ENCODE measurements at places on chromosomes 3 and 15.
A peak's percentile ranks its signal among the peaks of the same experiment; 100 is the strongest.

DNA sequence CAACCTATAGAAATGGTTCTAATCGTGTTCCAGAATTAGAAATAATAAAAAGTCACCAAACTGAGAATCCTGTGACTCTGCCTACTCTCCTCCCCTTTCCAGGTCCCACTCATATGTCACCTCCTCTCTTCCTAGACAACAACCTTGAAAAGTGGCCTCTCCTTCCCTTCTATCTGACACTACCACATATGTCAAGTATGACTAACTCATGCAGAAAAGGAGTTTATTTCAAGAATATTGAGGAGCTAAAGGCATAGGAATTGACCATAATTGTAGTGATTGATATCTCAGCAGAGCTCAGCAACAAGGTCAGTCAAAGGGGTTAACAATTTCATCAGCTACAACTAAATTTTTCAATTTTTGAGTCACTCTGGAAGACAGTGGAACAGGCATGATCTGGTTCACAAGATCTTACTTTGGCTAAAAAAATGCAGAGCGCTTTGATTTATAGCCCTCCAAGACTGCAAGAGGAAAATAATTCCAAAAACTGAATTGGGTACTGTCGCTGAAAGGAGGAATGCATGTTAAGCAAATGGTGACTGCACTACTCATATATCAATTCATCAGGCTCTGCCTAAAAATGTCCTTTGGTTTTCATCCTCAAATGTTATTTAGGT lies 160.6 kb upstream of the ARHGEF26 start:
- no peaks in the 10 kb centered on the region for H3K4me1 ChIP-seq
- DNase-seq, result no peak
- H3K27ac ChIP-seq, result no peak overlapping the region
- H3K4me3 ChIP-seq, result no peak overlapping the region
- no peaks in the 10 kb centered on the region for H3K27me3 ChIP-seq

DNA sequence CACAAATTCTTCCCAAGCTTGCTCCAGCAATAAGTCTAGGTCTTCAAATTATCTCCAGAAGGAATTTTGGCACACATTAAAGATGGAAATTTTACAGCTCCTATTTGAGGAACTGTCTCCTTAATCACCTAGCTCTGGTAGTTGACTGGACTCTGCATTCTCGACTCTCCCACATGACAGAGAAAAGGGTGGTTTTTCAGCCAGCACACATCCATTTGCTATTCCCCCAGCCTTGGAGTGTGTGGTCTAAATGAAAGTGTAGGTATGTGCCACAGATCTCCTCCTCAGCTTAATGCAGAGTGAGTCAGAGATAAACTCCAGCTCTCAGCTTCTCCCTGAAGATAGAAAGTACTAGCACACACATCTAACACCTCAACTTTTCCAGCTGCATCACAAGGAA lies 62.2 kb upstream of the ALCAM start:
- H3K4me3 ChIP-seq, result no peak overlapping the region
- H3K4me1 ChIP-seq, result no peaks in the 10 kb centered on the region
- H3K36me3 ChIP-seq, result no peaks in the 10 kb centered on the region
- no peak overlapping the region for H3K27ac ChIP-seq
- no peaks in the 10 kb centered on the region for H3K27me3 ChIP-seq

DNA sequence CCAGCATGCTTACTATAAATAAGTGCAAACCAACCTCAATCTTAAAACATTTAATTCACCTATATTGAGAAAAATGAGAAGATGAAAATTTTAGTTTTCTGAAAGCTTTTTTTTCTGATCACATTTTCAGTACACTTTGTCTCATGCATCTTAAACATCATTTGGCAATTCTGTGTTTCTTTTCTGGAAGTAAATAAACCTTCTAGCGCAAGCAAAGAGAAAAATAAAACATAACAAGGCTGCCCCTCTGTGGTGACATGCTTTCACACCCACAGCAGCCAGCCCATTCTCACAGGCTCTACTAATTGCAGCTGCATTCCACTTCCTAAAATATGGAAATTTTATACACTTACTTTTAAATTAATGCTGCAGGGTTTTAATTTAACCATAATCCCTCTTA lies 90.1 kb downstream of the NEK10 start:
- no peak overlapping the region for H3K27ac ChIP-seq
- H3K36me3 ChIP-seq, result no peaks in the 10 kb centered on the region
- H3K27me3 ChIP-seq, result no peaks in the 10 kb centered on the region
- H3K4me1 ChIP-seq, result no peaks in the 10 kb centered on the region
- no peak overlapping the region for H3K4me3 ChIP-seq

GRCh38 chr3:54533856-54534255 lies 394.0 kb downstream of the LRTM1 start:
- no peak for DNase-seq
- no peaks in the 10 kb centered on the region for H3K36me3 ChIP-seq

DNA sequence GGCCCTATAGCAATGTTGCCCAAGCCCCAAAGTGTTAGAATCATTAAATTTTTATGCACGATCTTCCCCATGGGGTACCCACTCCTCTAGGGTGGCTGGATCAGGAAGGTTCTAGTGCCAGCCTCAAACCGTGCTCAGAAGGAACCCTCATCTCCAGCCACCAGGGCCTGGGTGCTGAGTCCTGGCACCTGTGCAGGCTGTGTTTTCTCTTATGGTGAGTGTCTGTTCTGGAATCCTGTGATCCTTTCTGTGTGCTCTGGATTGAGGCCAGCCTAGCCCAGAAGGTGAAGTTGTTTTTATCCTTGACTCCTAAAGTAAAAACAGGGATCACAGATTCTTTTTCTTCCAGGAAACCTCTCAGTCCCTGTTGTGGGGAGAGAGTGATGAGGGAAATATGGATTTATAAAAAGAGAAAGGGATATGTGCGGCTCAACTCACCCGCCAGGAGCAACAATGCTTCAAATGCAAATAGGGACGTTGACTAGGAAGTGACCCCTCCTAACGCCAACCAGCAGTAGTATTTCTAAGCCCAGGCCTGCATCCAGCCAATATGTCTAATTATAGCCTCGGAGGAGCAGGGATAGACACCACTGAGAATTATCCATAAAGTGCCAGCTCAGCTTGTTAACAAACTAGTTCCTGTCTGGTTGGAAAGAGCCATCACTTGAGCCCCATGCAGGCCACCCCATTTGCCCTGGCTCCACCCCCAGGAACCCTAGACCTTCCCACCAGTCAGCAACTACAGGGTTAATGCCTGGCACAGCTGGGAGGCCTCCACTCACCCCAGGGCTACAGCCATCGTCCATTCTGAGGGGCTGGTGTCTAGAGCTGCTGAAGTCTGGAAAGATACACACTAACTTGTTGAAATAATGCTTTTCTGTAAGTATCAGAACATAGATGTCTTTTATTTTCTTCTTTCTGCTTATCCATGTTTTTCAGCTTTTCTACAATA lies 513.5 kb upstream of the PROK2 start:
- no peaks in the 10 kb centered on the region for H3K36me3 ChIP-seq
- H3K27ac ChIP-seq, result no peak overlapping the region
- no peak overlapping the region for H3K4me3 ChIP-seq
- H3K27me3 ChIP-seq, result no peaks in the 10 kb centered on the region
- no peak for DNase-seq

- DNase-seq, result no peak
- no peaks in the 10 kb centered on the region for H3K36me3 ChIP-seq
- peaks cover under 1% of the 10 kb centered on the region for H3K27me3 ChIP-seq
- H3K4me1 ChIP-seq, result peaks cover 4% of the 10 kb centered on the region
- no peak overlapping the region for H3K27ac ChIP-seq
These were observed 5.7 kb downstream of the ESYT3 start for GRCh38 chr3:138440121-138440521.

GRCh38 chr3:133283958-133284807 lies 115.7 kb upstream of the BFSP2 start:
- no peak for DNase-seq
- no peaks in the 10 kb centered on the region for H3K36me3 ChIP-seq
- H3K4me3 ChIP-seq, result no peak overlapping the region
- H3K4me1 ChIP-seq, result no peaks in the 10 kb centered on the region
- H3K27ac ChIP-seq, result no peak overlapping the region
- no peaks in the 10 kb centered on the region for H3K27me3 ChIP-seq

DNA sequence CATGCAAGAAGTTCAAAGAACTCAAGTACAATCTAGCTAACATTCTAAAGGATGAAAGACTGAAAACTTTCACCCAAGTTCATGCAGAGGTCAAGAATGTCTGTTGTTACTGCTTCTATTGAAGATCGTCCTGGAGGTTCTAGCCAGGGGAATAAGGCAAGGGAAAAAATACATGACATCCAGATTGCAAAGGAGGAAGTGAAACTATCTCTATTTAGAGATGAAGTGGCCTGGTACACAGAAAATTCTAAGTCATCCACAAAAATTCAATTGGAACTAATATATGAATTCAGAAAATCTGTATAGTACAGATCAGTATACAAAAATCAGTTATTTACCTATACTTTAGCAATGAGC lies 693.0 kb downstream of the NR2F2 start:
- no peak overlapping the region for H3K27ac ChIP-seq
- no peak for DNase-seq

GRCh38 chr3:145490088-145491048 lies 670.6 kb downstream of the PLOD2 start:
- no peaks in the 10 kb centered on the region for H3K4me1 ChIP-seq
- DNase-seq, result no peak
- no peaks in the 10 kb centered on the region for H3K27me3 ChIP-seq
- no peak overlapping the region for H3K4me3 ChIP-seq

- H3K27me3 ChIP-seq, result no peaks in the 10 kb centered on the region
- H3K4me1 ChIP-seq, result peaks cover 4% of the 10 kb centered on the region
- no peak for DNase-seq
- H3K27ac ChIP-seq, result no peak overlapping the region
These were observed 134.6 kb downstream of the LRRC28 start for GRCh38 chr15:99385865-99386264.

DNA sequence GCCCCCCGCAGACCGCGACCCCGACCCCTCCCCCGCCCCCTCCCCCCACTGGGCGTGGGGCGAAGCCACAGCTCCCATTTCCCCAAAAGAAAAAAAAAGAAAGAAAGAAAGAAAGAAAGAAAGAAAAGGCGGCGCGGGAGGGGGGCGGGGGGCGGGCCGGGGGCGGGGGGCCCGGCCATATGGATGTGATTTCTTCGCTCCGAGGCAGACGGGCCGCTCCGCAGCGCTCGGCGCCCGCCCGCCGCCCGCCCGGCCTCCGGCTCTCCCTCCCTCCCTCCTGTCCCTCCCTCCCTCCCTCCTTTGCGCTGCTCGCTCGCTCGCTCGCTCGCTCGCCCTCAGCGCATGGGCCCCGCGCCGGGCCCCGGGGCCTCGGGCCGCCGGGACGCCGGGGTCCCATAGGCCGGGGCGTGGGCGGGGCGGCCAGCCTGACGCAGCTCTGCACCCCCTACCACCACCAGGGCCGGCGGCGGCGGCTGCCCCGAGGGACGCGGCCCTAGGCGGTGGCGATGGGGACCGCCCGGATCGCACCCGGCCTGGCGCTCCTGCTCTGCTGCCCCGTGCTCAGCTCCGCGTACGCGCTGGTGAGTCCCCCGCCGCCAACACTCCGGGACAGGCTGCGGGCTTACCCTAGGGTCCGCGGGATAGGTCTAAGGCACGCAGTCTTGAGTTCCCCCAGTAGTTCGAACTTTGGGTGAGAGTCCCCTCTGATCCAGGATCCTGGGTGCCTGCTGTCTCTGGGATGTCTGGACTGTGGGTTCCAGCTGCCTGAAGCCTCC lies 5.7 kb downstream of the PTH1R start:
- DNase-seq, result no peak
- peak overlapping the region; percentile 58 for H3K4me3 ChIP-seq
- no peaks in the 10 kb centered on the region for H3K36me3 ChIP-seq
- H3K27ac ChIP-seq, result no peak overlapping the region

DNA sequence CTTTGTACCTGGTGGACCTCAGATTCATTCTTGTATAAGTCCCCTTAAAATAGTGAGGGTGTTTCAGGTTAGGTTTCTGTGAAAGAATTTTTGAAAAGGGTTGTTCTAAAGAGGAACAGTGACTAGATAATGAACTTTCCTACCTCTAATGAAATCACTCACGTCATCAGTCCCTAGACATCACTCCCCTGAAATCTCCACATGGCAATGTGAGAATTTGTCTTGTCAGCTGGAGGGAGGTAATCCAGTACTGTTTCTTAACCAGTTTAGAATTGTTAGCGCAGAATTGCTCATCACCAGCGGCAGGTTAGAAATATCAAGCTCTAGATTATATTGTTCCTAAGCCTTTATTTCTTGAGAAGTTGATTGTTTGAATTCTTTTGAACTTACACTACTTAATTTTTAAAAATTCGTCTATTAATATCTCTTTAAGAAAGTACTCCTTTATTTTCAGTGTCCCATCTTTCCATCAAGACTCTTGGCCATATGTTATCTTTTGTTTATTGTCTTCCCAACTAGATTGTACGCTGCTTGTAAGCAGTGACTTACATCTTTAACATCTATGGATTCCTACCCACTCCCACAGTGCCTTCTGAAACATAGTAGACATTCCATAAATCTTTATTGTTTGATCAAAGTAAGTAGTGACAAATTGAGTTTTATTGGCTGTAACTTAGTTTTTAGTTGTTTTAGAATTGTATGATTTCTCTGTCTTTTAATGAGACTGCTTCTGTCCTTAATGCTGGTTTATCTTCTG lies 52.8 kb downstream of the RASA2 start:
- H3K4me1 ChIP-seq, result peaks cover 7% of the 10 kb centered on the region
- no peak overlapping the region for H3K27ac ChIP-seq
- H3K27me3 ChIP-seq, result no peaks in the 10 kb centered on the region
- H3K36me3 ChIP-seq, result peaks cover 18% of the 10 kb centered on the region
- no peak overlapping the region for H3K4me3 ChIP-seq

DNA sequence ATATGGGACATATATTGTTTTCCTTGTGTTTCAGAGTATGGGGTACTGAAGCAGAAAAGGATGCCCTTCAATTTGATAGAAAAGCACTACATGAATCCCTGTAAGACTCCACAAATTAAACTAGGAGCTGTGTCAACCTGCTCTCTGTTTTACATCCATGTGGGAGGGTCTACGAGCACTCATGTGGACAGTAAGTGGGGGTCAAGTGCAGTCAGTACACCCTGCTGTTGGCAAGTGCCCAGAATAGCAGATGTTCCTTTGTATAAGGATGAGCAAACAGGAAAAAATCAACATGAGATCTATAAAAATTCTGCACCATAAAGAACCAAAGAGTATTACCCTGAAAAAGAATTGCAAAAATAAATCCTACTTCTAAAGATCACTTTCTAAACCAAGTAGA lies 659.9 kb downstream of the SI start:
- H3K4me3 ChIP-seq, result no peak overlapping the region
- no peak overlapping the region for H3K27ac ChIP-seq
- no peaks in the 10 kb centered on the region for H3K36me3 ChIP-seq
- DNase-seq, result no peak
- H3K27me3 ChIP-seq, result no peaks in the 10 kb centered on the region
